ENCODE measurements at places on chromosomes 1 and 21.

- no peak for DNase-seq
These were observed 5.6 kb downstream of the PRDX1 start for GRCh38 chr1:45516036-45516435.

GRCh38 chr21:23977971-23978370 is 1629.3 kb downstream of the MRPL39 start:
- no peak for DNase-seq

GRCh38 chr21:41195311-41195710 is 27.4 kb downstream of the BACE2 start:
- no peak for DNase-seq

DNA sequence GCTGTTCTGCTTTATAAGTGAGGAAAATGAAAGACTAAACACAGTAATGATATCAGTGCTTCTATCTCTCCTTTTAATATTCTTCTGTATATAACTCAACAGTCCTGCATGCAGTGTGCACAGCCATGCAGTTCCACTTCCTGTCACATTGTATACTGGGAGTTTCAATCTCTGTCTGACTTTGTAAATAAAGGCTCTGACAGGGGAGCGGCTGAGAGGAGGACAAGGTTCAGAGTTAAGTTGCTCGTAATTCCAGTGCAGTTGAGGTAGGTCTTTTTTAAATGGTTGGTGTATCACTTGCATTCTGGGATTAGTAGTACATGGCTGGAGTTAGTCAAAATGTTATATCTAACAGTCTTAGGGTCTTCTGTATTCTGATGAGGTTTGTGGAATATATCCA is 264.5 kb downstream of the OLFM3 start:
- no peak for DNase-seq

GRCh38 chr1:55353707-55354620 is 138.8 kb upstream of the USP24 start:
- DNase-seq: no peak

DNA sequence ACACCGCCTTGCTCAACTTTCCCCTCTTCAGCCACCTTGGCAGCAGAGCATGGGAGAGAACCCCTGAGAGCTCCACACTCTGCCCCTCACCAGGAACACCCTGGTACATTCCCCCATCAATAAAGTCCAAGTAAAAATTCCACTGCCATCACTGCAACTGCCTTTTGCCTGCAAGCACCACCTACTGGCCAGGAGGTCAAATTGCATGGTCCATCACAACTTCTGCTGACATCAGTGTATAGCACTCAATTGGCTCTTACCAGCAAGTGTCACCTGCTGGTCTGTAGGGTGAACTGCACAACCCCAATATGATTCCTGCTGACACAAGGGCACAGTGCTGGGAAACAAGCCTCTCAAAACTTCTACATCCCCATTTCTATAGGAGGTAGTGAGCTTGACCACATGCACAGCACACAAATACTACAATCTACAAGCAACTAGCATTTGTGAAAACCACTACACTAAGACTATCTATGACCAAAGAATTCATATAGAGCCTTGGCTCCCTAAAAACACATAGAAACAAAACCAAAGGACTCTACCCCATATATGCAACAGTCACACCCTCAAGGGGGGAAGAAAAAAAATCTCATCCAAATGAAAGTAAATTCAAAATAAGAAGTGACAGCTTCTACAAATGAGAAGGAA is 69.2 kb downstream of the FASLG start:
- no peak for DNase-seq

Measured in stimulated activated CD4-positive, alpha-beta T cell treated with anti-CD3 and anti-CD28 coated beads, Interleukin-1b, Interleukin-23, amount 100 ng/mL, for 1 hour (primary cell).